Stimulated activated CD8-positive, alpha-beta memory T cell treated with anti-CD3 and anti-CD28 coated beads, Interleukin-4, amount 100 ng/mL, for 4 hours (primary cell): ENCODE measurements at places on chromosomes 5 and 9.

DNA sequence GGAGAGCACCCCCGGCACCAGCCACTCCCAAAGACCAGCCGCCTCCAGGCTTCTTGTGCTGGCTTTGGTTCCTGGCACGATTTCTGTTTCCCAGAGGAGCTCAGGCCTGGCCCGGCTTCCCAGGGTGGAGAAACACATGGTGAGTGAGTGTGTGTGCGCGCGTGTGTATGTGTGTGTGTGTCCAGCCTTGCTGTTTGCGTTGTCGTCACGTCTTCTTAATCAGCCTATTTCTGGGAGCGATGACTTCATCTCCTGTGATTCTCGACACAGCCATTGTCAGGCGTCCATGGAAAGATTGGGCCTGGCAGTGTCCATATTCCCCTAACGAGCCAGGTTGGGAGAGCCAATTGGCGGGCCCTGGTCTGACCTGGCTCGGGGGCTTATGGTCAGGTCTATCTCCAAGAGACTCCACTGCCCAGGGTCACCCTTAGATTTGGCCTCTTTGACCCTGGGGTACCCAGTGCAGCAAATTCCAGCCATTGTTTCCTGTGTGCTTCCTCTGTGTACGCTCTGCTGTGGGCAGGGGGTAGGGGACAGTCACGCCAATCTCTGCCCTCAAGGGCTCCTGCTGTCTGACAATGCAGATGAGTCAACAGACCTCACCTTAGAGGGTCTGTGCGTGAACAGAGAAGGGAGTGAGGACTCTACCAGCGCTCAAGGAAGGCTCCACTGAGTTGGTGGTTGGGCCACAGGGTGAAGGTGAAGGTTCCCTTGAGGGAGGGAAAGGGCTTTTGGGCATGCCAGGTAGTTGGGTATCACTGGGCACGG lies 73.8 kb downstream of the DAB2IP start:
- no peak for DNase-seq

- no peak for DNase-seq
Measured at GRCh38 chr5:155459889-155460500, 446.4 kb downstream of the KIF4B start.

DNA sequence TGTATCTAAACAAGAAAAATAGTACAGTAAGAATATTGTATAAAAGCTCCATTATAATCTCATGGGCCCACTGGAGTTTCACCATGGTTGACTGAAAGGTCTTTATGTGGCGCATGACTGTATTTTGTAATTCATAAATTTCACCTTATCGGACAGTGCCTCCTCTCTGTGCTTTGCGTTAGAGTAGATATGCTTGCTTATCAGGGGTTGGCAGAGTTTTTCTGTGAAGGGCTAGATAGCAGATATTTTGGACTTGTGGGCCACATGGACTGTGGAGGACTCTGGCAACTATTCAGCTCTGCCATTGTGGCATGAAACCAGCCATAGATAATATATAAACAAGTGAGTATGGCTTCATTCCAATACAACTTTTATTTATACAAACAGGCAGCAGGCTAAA lies 23.2 kb downstream of the GAPVD1 start:
- DNase-seq, result no peak

DNA sequence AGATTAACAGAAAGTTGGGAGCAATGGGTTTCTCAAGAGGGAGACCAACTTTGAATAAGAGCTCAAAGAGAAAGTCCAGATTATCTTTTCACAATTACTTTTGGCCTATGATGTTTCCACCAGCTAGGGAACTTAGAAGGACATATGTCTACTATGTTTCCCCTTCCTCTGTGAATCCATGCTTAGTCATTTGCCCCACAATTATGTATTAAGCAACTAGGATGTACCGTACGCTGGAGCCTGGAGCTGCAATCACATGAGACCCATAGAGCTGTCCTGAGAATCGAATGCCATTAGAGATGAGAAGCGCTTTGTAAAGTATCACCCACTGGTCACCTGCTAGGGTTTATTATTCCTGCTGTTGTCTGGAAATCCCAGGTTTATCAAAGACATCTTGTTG lies 78.8 kb downstream of the PDE6A start:
- no peak for DNase-seq

DNA sequence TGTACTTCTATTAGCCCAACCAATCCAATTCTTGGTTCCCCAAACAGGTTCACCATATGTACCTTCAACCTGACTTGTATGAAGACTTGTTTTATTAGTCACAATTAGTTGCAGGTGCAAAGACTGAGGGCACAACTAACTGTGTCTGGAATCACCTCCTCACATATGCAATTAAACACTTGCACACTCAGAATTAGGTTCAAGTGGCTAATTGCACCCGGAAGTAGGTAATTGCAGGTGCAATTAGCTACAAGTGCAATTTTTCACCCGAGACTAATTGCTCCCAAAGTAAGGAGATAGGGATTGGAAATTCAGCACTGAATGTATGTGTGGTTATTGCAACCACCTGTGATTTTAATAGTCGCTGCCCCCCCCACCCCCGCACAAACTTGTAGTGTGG lies 338.9 kb downstream of the ZSWIM6 start:
- DNase-seq, result no peak

DNA sequence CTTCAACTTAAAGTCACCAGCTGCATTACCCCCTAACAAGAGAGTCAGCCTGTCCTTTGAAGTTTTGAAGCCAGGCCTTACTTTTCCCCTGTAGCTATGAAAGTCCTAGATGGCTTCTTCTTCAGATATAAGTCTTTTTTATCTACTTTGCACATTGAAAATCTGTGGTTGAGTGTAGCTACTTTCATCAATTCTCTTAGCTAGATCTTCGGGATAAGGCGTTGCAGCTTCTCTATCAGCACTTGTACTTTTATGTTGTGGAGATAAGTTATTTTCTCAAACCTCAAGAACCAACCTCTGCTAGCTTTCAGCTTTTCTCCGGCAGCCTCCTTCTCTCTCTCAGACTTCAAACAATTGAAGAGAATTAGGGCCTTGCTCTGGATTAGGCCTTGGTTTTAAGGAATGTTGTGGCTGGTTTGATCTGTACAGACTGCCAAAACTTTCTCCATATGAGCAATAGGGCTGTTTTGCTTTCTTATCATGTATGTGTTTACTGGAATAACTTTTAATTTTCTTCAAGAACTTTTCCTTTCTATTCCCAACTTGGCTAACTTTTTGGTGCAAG lies 21.6 kb downstream of the CATSPER3 start:
- no peak for DNase-seq

GRCh38 chr9:110520120-110520701 lies 59.3 kb downstream of the SVEP1 start:
- no peak for DNase-seq
